ENCODE measurements at places on chromosomes 5 and 9. TPM values are rescaled to one million over a fixed set of nuclear protein-coding genes. Genes with fewer than 3 reads are reported as not detected.

The APBA1 gene
- total RNA-seq = 0.23 TPM

- no peak for DNase-seq
These were observed 7.2 kb downstream of the CYFIP2 start for GRCh38 chr5:157273131-157273556.

DNA sequence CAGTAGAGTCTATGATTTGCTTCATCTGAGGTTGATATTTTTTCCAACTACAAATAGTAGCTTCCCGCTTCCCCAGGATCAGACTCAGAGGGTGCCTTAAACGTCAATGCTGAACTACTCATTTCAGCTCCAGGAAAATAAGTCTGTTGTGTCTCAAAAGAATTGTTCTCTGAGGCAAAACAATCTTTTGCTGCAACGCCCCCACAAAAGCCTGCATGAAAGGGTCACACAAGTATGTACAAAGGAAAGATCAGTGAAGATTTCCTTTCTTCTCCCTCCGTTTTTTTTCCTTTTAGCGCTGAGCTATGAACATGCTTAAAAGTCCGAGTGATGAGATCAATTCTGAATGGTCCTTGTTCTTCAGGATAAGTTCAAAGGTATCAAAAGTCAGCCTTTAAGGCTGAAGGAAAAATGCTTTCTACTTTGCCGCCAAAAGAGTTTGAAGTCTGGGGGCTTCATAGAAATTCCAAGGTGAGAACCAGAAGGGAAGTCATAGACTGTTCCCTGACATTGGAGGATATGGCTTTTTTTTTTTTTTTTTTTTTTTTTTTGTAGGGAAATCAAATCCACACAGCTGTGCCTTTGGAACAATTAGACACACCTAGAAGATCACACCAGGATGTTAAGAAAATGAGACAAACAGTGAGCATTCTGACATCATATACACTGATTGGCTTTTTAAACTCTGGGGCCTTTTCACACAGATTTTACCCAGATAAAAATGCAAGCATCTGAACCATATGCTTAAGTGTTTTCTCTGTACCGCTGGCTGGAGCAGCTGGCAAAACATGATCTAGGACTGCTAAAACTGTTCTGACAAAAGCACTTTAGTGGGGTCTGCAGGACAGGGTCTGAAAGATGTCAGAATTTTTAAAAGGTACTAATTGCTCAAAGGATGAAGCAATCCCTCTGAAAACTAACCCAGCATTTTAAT lies 329.3 kb downstream of the ENC1 start:
- no peak for DNase-seq

DNA sequence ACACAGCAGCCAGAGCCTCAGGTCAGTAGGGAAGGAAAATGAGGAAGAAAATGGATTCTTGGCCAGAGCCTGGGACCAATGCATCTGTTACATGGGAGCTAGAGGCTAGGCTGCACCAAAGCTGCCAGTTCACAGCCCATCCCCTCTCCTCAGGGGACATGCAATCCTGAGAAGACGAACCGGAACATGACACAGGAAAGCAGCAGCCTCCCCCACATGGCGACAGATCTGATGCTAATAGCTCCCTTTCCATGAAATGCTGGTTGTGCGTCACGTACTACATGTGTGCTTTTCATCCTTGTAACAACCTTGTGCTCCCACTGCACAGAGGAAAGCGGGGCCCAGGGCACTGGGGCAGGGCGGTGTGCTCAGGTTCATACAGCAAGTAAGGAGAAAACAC lies 67.5 kb downstream of the PRRT1B start:
- DNase-seq = no peak

DNA sequence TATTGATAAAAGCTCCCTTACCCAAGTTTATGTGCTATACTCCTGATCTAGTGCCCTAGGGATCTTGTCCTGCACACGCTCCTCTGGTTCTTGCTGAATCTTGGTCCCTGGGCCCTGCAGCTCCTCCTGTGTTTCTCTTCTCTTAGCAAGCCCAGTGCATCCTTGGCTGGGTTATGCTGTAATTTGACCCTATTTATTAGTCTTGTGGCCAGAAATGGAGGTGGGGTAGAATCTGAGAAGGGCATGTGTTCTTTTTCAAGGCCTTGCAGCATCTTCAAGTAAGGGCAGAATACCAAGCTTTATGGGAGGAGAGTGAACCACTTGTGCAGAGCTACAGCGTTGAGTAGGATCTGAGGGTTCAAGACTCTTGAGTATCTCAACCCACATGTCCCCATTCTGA lies 366.8 kb downstream of the FAM170A start:
- DNase-seq = no peak
